ENCODE measurements at places on chromosomes 11 and 22.

- DNase-seq, result peak; percentile 44
Measured at GRCh38 chr11:125591649-125592304, 875 bp upstream of the STT3A start.

GRCh38 chr11:62607714-62608113 lies 4.9 kb downstream of the EML3 start:
- DNase-seq, result no peak

DNA sequence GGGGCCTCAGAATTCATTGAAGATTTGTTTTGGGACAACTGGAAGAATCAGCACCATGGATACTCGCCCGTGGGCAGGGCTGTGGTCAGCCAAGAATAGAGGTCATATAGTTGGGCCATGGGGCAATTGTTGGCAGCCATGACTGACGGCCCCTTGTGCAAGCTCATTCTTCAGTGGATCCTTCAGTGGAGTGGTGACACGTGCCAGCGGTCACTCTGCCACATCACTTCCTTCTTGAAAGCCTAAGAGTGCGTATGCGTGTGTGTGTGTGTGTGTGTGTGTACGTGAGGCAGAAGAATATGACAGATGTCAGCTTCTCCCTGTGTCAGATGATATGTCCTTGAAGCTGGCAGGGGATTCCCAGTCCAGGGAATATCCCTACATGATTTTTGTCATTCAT lies 1.8 kb upstream of the IL18BP start:
- DNase-seq, result no peak

GRCh38 chr22:50276143-50276542 lies 6.0 kb upstream of the MAPK11 start:
- DNase-seq, result peak; percentile 39

DNA sequence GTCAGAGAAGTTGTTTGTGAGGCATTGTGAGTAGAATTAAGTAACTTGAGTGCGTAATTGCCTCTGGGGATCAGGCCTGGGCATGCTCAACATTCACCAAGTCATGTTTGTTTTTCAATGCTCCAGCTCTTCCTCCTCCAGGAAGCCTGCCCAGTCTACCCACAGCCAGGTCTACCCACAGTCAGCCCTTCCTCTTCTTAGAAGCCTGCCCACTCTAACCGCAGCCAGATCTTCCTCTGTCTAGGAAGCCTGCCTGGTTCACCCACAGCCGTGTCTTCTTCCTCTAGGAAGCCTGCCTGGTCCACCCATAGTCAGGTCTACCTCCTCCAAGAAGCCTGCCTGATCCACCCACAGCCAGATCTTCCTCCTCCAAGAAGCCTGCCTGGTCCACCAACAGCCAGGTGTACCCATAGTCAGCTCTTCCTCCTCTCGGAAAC lies 25.0 kb downstream of the LRP5 start:
- DNase-seq, result no peak

DNA sequence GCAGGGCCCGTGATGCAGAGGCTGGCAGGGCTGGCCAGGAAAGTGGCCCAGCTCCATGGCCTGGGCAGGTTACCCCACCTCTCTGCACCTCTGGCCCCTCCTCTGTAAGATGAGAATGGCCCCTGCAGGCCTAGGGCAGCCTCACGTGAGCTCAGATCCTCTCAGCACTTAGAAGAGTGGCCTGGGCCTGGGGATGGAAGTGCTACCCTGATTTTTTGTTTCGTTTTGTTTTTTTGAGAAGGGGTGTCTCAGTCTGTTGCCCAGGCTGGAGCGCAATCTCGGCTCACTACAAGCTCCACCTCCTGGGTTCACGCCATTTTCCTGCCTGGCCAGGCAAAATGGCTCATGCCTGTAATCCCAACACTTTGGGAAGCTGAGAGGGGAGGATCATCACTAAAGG lies 982 bp downstream of the APOBEC3H start:
- peak; percentile 60 for DNase-seq

DNA sequence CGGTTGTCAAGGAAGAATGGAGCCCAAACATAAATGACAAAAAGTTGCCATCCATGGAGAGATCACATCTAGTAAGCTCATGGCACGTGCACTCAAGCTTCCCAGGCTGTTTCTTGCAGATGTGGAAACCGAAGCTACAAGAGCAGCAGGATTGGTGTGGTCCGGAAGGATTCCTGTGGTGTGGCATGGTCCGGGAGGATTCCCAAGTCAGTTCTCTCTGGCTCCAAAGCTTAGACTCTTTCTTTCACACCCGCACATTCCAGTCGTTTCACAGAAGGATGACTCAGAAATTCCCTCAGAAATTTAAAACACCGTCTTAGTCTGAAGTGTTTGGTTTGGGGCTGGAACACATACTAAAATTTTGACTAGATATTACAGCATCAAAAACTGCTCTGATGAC lies 78.0 kb upstream of the DRD2 start:
- peak; percentile 35 for DNase-seq

DNA sequence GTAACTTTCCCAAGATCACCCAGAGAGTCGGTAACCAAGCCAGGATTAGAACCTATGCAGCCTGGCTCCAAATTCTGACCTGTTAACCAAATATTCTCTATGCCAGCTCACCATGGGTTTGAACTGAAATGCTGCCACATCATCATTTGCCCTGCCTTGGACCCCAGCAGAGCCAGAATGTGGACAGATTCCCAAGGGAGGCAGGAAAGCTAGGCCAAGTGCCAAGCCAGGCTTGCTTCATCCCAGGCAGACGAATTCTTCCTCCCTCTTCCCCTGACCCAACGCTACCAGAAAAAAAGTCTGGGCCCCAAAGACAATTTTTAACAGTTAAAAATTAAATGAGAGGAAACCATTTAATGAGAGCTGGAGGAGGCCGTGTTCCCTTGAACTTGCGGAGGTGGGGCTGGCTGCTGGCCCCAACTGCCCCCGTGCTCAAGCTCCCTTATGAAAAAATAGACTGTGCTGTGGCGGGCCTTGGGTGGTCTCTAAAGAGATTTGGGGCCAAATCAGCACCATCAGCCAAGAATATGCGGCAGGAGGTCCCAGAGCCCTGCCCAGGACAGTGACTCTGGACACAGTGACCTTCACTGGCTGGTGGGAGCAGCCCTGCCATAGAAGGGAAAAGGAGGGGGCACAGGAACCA lies 184.1 kb upstream of the SYT13 start:
- no peak for DNase-seq

DNA sequence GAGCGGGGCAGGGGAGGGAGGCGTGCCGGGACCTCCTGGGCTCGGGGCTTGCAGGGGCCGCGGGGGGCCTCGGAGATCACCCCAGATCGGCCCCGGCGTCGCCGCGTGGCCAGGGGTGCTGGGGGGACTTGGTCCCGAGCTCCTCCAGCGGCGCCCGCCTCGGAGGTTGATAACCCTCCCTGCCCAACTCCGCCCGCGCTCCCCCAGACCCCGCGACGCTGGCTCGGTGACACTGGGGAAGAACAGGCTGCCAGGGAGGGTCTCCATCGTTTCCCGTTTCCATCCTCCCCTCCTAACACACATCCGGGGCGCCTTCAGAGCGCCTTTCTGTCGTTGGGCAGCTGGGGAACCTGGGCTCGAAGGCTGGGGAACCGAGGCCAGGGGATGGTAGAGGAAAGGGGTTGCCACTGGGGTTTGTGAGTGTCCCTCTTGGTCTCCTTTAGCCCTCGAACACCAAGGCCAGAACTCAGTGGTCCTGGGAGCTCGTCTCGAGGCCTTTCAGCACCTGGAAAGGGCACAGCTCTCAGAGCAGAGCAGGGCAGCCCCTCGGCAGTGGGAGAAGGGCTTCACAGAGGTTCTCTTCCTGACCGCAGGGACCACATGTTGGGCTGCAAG lies 431 bp downstream of the SLC37A2 start:
- peak; percentile 43 for DNase-seq

- no peak for DNase-seq
Measured at GRCh38 chr11:125995313-125995712, 49.5 kb downstream of the VSIG10L2 start.

GRCh38 chr11:45530776-45531175 lies 134.6 kb downstream of the CHST1 start:
- no peak for DNase-seq

DNA sequence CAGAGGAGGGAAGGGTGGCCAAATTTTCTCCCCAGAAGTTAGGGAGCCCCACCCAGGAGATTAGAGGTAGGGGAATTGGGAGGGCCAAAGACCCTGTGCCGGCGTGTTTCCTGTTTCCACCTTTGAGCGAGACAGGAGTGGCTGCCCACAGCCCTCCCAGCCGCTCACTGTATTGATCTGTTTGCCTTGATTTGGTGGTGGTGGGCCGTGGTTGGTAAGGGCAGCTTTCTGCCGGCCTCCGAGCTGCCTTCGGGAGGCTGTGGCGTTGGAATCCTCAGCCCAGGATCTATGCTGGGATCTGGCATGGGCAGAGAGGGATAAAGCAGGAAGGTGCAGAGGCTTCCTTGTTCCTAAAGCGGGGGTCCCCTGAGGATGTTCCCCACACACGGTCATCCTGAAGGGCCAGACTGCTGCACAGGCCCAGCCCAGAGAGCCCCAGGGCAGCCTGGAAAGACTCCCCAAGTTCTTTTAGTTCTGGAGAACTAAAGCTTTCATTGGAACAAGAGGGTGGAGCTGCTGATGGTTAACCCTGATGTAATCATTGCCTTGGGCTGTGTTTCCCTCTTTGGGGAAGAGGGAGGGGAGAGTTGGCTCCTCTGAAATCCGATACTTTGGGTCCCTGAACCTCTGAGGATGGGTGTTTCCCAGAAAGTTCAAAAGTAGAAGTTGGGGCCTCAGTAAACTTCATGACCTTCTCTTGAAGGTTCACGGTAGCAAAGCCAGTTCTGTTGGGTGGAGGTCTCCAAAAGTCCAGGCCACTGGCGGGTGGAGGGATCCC lies 7.2 kb downstream of the FAM83F start:
- DNase-seq, result no peak

- DNase-seq, result no peak
Measured at GRCh38 chr11:128915149-128915521, 24.0 kb downstream of the KCNJ5 start.
